ENCODE measurements at places on chromosomes 11 and 22. TPM values are rescaled to one million over a fixed set of nuclear protein-coding genes. Genes with fewer than 3 reads are reported as not detected.

GAB4 gene
- not detected for total RNA-seq

RIMBP3C gene
- total RNA-seq, result not detected

RAB38 gene
- 24.1 TPM for total RNA-seq

ZNRF3 gene
- 7.9 TPM for total RNA-seq

FXYD2 gene
- total RNA-seq, result 2.7 TPM

CPSF7 gene
- total RNA-seq, result 50.8 TPM

FAT3 gene
- total RNA-seq, result 9.6 TPM

PRR33 gene
- total RNA-seq, result not detected

PATE4 gene
- total RNA-seq, result not detected

KRTAP5-9 gene
- not detected for total RNA-seq

NFAM1 gene
- 1.7 TPM for total RNA-seq

CCDC73 gene
- total RNA-seq, result not detected

KCNJ1 gene
- total RNA-seq, result 1.5 TPM

NXPE4 gene
- total RNA-seq, result not detected

POTEH gene
- not detected for total RNA-seq

GRM5 gene
- total RNA-seq, result not detected

DNA sequence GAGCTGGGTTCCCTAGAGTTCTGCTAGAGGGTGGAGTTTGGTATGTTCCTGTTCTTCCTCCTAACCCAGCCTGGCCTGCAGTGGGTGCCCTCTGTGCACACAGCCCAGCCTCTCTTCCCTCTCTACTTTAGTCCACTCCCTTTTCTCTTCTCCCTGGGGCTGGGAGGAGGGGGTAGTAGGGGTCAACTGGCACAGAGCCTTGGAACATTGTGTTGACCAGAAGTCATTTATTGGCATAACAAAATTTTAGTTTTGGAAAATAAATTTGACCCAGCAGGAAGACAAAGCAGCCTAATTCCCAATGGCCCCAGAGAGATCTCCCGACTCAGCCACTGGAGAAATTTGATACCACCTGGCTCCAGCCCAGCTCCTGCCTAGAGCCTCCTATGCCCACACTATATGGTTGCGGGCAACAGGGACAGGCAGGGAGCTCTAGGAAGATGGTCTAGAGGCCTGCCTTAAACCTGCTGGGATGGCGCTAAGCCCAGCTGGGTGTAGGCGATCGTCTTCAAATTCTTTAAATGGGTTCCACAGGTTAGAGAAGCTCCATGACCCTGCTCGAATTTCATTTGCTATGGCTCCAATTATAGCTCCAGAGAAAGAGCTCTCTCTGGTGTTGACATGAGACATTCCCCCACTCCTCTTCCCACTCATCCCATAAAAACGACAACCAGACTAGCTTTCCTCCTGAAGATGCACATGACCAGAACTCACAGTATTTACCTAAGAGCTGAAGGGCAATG, 9.9 kb downstream of the PCSK7 start:
- DNase-seq, result no peak

DNA sequence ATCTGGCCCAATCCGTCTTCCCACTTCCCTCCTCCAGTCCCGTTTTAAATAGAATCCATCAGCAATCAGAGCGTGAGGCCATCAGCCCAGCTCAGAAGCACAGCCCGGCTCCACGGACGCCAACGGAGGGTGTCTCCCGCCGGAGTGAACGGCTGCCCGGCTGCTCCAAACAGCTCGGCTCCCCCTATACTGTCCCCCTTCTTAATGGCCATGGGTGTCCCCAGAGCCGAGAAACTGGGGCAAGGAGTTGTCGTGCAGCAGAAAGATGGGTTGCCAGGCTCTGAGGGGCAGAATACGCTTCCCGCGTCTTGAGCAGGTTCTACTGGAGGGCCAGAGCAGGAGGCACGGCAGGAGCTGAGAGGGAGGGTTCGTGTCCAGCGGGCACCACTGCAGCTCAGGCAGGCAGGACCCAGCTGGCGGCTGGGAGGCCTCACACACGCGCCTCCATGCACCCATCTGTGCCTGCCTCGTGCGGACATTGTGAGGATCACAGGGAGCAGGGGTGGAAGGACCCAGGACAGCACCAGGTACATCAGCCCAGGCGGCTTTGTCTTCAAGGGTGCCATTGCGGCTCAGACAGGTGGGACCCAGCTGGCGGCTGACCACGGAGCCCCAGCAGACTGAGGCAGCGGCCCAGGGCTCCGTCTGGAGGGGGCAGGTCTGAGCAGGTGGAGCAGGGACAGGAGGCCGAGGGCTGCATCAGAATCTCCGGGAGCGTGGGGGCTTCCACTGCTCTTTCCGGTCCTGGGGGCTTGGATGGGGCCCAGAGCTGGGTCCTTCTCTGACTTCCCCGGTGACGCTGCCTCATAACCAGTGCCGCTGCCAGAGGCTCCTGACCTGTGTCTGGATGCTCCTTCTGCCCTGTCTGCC, 882.7 kb downstream of the BRD1 start:
- peak; percentile 80 for DNase-seq

GRCh38 chr11:129817534-129818051, 1.9 kb downstream of the TMEM45B start:
- DNase-seq, result no peak

GRCh38 chr11:30000986-30001750, 15.7 kb downstream of the KCNA4 start:
- no peak for DNase-seq

DNA sequence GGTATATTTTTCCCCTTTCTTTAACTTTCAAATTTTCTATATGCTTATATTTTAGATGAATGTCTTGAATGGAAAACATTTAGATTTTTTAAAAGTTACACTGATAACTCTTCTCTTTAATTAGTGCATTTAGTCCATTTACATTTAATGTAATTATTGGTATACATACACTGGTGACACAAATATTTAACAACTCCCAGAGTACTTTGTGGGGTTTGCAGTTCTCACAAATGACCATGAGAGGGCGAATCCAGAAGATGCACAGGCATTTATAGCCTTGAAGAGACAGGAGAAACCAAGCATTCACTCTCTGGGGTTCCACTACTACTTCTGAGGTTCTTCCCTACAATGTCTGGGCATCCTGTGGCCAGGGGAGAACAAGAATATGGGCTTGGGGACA, 125.1 kb downstream of the TIMP3 start:
- no peak for DNase-seq

DNA sequence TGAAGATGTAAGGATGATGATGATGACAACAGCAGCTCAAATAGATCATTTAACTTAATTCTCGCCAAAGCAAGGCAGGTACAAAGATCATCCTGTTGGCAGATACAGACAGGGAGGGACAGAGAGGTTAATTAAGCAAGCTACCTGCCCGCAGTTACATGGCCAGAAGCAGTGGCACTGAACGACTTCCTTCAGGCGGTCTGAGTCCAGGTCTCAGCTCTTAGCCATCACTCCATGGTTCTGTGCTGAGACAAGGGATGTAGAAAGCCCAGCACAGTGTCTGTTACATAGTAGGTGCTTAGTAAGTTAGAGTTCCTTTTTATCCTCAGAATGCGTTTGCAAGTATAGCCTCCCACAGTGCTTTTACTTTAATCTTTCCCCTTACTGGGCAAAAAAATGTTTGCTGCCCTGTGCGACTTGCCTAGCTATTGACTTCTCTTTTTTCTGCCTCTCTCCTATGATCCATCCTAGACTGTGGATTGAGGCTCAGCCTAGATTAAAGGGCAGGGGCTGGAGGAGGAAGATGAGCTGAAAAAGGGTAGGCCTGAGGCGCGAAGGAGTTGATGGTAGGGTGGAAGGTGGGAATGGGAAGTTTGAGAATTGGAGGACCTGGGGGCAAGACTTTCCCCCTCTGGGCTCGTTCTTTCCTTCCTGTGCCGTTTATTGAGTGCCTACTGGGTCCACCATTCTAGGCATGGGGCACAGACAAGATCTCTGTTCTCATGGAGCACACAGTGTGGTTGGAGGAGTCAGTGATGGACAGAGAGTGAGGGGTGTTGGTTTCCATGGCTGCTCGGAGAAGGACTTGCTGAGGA, 108.2 kb upstream of the OR4B1 start:
- no peak for DNase-seq

DNA sequence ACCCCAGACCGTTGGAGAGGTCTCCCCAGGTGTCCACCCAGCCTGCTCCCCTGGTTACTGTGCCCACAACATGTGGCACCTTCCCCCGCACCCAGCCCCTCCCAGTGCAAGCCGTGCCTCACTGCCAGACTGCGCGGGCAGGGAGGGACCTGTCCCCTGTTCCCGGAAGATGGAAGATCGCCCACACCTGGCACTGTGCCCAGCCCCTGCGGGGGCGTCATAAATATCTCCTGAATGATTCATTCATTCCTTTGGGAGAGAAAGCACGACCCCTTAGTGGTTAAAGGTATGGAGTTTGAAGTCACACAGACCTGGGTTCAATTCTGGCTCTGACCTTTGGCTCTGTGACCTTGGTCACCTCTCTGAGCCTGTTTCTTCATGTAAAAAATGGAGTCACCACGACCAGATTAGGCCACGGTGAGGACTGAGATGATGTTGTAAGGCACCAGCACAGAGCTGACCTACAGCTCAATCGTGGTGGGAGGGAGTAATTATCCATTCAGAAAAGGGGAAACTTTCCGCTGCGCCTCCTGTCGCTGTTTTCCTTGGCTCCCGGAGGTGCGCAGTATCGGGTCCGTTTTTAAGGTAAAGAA, 497 bp upstream of the SYT12 start:
- DNase-seq, result no peak

DNA sequence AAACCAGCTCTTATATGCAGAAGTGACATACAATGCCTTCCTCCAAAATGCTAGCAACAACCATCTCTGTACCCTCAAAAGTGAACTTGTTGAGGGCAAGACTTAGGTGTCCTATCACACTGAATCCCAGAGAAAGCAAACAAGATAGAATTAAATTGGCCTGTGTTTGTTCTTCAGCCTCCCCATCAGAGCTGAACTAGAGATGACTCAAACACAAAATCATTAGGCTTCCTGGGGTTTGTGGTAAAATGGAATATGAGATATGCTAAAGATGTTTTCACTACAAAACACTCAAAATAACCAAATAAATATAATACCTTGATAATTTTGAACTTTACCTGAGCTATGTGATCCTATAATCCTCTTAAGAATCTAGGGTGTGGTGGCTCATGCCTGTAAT, 31.6 kb downstream of the ZNF214 start:
- no peak for DNase-seq

GRCh38 chr11:3127706-3128355, 37.3 kb downstream of the OSBPL5 start:
- DNase-seq, result no peak

- DNase-seq, result no peak
Measured at GRCh38 chr22:46457502-46458488, 79.6 kb downstream of the CELSR1 start.

GRCh38 chr22:27650985-27651384, 150.6 kb downstream of the MN1 start:
- DNase-seq, result no peak

DNA sequence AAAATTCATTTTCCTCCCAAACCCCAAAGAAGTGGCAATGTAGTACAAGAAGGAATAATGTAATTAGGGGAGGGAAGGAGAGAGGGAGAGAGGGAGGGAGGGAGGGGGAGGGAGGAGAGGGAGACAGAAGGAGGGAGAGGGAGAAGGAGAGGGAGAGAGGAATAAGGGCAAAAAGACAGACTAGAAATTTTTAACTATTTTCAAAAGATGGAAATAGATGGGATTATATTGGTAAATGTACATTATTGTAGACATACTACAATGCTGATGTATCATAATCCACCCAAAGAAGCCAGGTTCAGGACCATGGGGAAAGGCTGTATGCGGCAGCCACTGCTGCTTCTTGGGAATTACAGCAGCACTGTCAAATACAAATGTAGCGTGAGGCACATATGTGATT, 74.3 kb downstream of the GAB2 start:
- no peak for DNase-seq

DNA sequence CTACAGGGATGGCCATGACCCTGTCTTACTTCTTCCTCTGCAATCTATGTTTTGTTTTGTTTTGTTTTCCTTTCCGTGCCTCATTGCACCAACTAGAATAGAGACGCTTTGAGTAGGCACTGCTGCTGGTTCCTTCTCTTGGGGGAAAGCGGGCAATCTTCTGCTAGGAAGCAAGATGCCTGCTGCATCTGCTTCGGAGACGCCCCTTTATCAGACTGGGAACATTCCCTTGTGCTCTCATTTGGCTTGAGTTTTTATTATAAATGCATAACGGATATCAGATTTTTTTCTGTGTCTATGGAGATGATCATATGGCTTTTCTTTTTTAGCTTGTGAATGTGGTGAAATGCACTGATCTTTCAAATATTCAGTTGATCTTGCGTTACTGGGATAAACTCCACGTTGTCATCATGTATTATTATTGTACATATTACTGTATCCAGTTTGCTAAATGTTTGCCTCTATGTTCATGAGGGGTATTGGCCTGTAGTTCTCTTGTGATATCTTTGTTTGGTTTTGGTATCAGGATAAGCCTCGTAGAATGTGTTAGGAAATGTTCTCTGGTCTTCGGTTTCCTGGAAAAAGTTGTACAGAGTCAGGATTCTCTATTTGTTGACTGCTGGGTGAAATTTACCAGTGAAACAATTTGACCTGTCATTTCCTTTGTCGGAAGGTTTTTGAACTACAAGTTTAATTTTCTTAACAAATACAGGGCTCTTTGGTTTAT, 23.4 kb upstream of the KRTAP5-6 start:
- no peak for DNase-seq

DNA sequence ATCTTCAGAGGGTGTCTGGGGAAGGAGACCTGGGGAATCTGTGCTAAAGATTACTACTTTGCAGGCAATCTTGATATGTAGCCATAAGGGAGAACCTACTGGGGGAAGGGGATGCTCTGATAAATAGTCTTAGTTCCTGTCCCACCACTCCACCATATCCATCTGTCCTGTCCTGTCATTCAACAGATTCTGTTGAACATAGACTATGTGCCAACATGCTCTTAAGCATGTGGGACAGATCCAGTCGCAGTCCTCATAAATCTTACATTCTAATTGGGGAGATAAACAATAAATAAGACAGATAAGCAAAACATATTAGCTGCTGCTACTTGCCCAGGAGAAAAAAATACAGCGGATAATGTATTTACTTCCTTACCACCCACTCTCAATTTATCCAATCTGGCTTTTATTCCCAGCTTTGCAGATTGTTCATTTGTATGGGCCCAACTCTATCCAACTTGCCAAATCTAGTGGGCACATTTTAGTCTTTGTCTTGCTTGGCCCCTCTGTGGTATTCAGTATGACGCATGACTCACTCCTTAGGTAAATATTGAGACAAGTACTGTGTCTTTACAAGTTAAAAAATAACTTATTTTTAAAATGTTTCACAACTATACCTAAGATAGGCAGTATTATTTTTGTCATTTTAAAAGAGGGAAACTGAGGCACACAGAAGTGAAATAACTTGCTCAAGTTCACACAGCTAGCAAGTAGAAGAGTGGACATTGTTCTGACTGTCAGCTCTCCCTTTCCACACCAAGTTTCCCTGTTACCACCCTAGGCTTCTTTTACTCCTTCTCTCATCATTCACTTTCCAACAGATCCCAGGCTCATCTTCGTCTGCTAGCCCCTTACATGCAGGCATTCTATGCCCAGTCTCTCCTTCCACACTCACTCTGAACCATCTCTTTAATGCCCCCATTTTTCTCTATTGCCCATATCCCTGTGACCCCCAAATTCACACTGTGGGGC, 133.6 kb upstream of the SESN3 start:
- no peak for DNase-seq

GRCh38 chr11:56842814-56843794, 94.6 kb upstream of the OR9G4 start:
- DNase-seq, result no peak

GRCh38 chr11:23865341-23865975, 631.4 kb upstream of the LUZP2 start:
- no peak for DNase-seq
